Inflammatory macrophage treated with lipopolysaccharide for 1 hour (primary cell): ENCODE measurements at places on chromosomes 1 and 21.

DNA sequence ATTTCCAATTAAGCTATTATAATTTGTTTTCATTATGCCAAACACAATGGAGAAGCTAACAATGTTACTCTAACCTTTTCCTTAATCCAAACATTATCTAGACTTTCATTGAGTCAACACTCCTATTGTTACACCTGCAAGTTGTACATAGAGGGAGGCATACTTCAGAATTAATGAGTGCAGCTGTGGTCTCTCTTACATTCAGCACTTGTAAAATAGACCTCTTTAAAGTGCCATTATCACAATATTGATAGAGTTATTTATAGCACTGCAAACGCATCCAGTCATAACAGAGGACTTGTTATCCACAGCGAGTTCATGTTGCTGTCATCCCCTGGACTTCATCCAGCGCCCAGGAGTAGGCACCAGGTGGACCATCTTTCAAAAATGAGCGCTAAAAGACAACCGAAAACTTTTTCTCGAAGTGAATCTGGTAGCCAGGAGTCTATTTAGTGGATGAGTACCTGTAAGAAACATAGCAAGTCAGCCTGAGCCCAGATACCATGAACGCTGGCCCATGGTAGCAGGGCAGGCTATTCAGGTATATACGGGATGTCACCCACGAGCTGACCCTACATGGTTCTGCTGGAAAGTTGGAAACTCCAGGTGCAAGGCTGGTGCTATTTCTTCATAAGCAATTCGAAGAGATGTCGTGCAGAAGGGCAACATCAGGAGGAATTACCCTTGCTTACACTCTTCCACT lies 70.6 kb upstream of the NFIA start:
- no peak for DNase-seq

GRCh38 chr1:73813716-73814115 lies 384.3 kb downstream of the LRRIQ3 start:
- DNase-seq, result no peak

DNA sequence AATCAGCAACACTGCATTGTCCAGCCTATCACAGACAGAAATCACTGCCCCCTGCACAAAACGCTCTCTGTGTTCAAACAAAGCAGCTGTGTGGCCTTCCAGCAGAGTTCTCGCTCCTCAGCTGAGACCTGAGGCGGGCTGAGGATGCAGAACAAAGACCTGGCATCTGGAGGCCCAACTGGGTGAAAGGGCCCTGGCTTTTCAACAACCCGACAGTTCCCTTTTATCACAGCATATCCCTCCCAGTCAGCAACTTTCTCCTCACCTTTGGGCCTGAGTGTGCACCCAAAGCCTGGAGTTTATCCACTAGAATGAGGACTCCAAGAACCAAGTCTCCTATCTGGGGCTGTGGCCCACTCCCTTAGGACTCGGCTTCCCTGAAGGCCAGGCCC lies 42.6 kb upstream of the A3GALT2 start:
- DNase-seq, result no peak

DNA sequence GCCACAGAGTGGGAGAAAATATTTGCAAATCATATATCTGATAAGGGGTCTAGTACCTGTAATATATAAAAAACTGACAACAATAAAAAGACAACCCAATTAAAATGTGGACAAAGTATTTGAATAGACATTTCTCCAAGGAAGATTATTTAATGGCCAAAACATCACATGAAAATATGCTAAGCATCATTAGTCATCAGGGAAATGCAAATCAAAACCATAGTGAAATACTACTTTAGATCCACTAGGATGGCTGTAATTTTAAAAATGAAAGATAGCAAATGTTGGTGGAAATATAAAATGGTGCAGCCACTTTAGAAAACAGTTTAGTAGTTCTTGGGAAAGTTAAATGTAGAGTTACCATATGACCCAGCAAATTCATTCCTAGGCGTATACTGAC lies 118.7 kb upstream of the KIF26B start:
- no peak for DNase-seq

- no peak for DNase-seq
Measured at GRCh38 chr1:228818296-228818695, 83.0 kb downstream of the RHOU start.

- no peak for DNase-seq
Measured at GRCh38 chr1:170735366-170736263, 71.7 kb downstream of the PRRX1 start.

DNA sequence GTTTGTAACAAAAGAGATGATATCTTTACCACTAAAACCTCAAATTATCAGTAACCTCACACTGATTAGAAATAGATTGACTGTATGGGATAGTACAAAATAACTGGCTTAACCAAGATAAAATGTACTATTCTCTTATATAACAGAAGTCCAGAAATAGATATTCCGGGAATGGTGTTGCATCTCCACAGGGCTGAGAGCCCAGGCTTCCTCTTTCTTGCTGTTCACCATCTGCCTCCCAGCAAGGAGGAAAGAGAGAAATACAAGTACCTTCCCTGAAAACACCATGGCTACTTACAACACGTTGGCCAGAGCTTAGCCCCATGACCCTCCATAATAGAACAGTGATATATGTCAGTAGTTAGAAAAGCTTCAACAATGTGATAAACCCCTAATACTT lies 47.0 kb upstream of the KCNK1 start:
- no peak for DNase-seq

DNA sequence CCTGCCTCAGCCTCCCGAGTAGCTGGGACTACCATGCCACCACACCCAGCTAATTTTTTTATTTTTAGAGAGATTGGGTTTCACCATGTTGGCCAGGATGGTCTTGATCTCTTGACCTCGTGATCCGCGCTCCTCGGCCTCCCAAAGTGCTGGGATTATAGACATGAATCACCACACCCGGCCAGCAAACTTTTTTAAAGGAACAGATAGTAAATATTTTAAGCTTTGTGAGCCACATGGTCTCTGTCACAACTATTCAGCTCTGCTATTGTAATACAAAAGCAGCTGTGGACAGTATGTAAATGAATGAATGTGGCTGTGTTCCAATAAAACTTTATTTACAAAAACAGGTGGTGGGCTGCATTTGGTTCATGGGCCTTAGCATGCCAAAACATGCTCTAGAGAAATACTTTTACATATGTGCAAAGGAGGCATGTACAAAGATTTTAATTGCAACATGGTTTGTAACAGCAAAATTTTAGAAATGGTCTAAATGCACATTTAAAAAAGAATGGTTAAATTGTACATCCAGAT lies 47.0 kb downstream of the CDCP2 start:
- DNase-seq, result no peak
